Right ventricle myocardium inferior (tissue), 1 donor: ENCODE measurements at places on chromosomes 1 and 21.

DNA sequence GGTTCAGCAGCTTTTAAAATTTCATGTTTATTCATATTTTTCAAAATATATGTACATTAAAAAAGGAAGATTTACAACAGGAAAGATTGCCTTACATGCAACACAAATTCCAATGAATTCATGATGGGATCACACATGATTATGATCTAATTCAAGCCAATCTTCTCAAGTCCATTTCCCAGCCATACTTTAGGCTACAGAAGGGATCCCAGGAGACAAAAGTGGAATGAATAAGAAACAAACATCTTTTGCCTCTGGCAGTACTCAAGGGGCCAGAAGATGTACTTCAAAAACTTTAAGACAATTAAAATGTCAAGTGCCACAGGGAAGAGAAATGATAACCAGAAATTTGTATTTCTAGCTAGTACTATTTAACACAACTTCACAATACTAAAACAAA lies 10.2 kb upstream of the SH2D5 start:
- DNase-seq = no peak

GRCh38 chr1:99669821-99670220 lies 23.9 kb downstream of the PALMD start:
- no peak for DNase-seq

DNA sequence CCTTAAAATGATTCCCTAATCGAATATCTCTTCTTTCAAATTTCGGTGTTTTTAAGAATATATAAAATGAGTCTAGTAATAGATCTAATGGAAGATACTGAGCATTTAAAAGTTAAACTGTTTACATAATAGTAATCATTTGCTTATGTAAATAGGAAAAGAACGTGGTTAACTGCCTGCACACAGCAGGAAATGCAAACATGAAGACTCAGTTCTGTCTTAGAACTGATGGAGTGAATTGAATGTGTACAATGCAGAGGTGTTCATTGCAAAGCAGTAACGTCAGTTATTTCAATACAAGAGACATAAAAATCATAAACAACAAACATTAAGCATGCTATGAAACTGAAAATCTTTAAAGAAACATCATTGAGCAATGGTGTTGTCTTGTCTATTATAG lies 359.4 kb upstream of the ADAMTS5 start:
- DNase-seq = no peak

DNA sequence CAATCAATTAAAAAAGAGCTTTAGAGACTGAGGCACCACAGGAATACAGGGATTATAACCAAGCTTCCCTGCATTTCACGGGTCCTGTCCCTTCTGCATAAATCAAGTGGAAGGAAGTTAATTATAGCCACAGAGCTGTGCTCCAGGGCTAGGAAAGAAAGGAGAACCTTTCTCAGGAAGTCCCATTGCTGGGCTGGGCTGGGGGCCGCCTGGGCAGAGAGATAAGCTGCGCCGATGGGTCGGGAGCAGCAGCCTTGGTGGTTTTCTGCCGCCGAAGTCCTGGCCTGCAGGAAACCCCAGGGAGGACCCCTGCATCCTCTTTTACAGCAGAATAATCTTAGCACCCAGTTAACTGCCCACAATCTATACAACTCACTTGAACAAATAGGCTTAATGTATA lies 12.6 kb upstream of the CD34 start:
- DNase-seq = no peak
